ENCODE measurements at places on chromosomes 7 and 10.

DNA sequence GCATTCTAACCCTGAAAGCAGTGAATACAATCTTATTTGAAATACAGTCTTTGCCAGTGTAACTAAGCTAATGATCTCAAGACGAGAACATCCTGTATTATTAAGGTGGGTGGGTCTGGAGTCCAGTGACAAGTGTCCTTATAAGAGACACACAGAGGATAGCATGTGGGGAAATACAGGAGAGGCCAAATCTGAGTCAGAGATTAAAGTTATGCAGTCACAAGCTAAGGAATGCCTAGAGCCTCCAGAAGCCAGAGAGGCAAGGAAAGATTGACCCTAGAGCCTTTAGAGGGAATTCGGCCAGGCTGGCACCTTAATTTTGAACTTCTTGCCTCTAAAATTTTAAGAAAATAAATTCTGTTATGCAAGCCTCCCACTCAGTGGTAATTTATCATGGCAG, 87.5 kb upstream of the HGF start:
- DNase-seq: no peak

GRCh38 chr10:54402576-54402975, 398.5 kb downstream of the PCDH15 start:
- DNase-seq: no peak

DNA sequence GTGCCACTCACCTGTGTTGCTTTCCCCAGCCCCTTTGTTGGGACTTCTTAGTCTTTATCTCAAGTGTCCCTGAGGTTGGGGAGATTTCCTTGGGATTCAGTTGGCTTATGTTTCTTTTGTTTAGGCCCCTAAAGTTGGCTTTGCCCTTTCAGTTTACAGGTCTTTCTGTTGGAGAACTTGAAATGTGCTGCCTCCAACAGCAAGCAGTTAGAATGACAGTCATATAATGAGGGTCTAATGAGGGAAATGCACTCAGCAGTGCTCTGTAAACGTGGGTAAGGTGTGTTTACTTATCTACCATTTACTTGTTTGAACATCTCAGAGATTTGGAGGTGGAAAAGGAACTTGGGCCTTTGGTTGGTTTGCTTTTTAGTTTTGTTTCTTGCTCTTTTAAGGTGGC, 191.4 kb upstream of the STK17A start:
- DNase-seq: no peak

GRCh38 chr7:135169964-135170273, 588 bp downstream of the CYREN start:
- no peak for DNase-seq

GRCh38 chr7:123539871-123540270, 5.5 kb upstream of the IQUB start:
- no peak for DNase-seq

DNA sequence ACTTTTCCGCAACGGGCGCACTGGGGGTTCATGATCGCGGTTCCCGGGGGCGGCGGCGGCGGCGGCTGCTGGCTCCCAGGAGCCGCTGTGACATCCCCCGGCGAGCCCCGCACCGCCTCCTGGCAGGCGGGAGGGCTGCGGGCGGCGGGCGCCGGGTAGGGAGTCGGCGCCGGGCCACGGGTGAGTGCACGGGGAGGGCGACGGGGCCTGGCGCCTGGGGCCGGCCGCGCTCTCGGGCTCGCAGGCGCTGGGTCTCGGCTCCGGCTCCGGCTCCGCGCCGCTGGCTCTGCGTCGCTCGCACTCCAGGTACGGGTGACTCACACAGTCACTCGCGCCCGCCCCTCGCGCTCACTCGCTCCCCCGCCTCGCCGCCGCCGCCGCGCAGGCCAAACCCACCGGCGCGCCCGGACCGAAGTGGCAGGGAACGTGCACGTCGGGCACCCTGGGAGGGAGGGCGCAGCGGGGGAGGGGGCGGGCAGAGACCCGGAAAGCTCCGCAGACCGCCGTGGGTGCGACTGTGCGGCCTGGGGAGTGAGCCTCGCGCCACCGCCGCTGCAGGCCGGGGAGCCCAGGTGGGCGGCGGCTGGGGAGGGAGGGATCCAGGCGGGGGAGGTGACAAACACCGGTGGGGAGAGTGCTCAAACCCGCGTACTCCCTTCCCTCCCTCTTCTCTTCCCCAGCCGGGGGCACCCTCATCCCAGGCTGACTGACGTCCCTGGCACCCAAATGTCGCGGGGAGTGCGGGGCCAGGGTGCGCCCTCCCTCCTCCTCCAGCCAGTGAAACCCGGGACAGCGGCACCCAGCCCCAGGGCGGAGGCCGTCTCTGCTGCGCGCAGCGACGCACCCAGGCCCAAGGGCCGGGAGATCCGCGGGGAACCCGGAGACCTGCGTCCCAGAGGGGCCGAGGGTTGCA, 276.9 kb upstream of the NEBL start:
- DNase-seq: no peak

DNA sequence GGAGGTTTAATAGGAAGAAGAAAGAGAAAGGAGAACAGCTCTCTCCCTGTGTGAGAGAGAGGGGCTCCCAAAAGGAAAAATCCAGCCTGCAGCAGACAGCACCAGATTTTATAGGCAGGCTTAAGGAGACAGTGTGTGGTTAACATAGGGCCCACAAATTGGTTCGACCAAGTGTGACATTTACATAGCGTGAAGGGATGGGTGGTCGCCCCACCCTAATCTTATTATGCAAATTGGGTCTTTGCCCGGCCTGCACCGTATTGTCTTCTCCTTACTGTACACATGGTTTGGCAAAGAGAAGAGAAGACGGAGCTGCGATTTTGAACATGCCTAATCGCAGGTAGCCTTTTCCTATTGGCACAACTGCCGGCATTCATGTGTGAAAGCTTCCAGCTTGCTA, 756.3 kb downstream of the NXPH1 start:
- no peak for DNase-seq

GRCh38 chr10:95837783-95838182, 70.0 kb upstream of the CC2D2B start:
- DNase-seq: no peak

DNA sequence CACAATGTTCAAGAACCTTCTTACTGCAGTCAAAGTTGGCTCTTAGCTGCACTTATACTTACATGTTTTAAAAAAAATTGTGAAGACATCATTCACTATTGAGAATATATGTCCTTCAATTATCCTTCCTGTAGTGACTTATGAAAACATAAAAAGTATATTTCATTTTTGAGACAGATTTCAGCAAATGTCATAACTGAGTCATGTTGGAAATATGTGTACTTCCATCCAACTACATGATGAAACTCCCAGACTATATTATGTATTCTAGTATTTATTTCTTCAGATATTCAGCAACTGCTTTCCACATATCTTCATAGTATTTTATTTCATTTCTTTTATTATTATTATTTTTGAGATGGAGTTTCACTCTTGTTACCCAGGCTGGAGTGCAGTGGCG, 160.2 kb downstream of the ARHGAP12 start:
- no peak for DNase-seq

DNA sequence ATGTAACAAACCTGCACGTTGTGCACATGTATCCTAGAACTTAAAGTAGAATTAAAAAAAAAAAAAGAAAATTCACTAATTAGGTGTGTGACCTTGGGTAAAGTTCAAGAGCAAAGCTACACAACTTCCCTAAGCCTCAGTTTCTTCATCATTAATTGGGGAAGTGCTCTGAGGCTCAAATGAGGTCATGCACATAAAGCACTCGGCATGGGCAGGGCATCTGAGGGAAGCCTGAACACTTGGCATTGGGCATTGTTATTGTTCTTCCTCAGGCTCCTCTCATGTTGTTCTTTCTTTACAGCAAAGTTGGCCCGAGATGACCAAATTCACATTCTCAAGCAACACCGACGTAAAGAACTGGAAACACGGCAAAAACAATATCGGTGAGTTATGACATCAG, 21.5 kb downstream of the ALOX5 start:
- DNase-seq: no peak

GRCh38 chr10:77244286-77244685, 393.3 kb downstream of the KCNMA1 start:
- DNase-seq: no peak

DNA sequence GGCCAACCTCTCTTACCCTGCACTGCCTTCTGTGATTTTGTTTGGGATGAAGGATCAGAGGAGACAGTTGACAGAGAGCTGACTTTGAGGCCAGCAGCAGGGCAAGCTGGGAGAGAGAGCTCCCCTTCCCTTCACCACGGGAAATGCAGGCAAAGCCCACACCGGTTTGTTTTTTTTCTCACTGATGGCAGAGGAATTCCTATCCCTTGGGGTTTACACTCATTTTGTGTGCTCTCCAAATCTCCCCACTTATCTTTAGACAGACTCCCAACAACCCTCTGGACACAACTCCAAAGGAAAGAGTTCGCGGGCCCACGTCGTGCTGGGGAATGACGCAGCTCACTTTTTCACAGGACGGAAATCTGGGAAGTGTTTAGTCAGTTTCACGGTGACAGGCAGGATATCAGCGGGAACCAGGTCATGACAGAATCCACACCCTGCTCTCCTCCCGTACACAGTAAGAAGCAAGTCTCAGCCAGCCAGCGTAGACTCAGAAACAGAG, 68.3 kb upstream of the FAM171A1 start:
- no peak for DNase-seq

GRCh38 chr10:22911889-22912762, 15.7 kb upstream of the ARMC3 start:
- DNase-seq: no peak

DNA sequence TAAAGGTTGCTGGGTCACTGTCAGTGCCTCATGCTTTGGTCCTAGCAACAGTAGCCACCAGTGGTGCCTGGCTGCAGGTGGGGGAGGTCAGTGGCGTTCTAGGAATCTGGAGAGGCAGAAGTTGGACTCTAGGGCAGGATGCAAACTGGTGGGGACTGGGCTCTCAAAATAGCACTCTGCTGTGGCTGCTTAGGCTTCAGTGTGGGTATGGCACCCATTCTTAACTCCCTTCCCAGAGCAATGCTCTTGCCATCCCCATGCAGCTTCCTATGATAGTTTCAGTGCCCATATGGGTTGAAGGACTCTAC, 330.8 kb downstream of the PCDH15 start:
- DNase-seq: no peak

- DNase-seq: no peak
Measured at GRCh38 chr10:31064348-31064747, 32.7 kb upstream of the ZNF438 start.

GRCh38 chr7:37322831-37323230, 125.8 kb downstream of the ELMO1 start:
- DNase-seq: no peak

- no peak for DNase-seq
Measured at GRCh38 chr10:129024046-129024445, 443.0 kb upstream of the MGMT start.

DNA sequence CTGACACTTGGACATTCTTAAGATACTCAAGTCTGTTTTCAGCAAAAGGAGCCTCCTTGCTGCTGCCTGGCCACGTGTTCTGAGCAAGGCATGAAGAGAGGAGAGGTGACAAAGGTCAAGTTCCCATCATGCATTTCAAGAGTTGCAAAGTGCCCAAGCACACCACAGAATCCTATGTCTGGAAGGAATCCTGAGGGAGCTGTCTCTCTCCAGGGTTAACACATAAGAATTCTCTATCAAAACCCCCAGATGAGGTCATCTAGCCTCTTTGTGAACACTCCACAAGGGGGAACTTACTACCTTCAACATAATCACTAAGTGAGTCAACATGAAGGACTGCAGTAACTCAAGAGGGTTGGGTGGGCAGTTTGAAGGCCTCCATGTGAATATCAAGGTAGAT, 155.5 kb downstream of the RNF216 start:
- no peak for DNase-seq

- DNase-seq: no peak
Measured at GRCh38 chr10:122159141-122159970, 111.7 kb upstream of the BTBD16 start.

- DNase-seq: no peak
Measured at GRCh38 chr7:64611717-64612116, 48.8 kb upstream of the ZNF680 start.

GRCh38 chr7:128405471-128406313, 4.1 kb downstream of the IMPDH1 start:
- DNase-seq: no peak

DNA sequence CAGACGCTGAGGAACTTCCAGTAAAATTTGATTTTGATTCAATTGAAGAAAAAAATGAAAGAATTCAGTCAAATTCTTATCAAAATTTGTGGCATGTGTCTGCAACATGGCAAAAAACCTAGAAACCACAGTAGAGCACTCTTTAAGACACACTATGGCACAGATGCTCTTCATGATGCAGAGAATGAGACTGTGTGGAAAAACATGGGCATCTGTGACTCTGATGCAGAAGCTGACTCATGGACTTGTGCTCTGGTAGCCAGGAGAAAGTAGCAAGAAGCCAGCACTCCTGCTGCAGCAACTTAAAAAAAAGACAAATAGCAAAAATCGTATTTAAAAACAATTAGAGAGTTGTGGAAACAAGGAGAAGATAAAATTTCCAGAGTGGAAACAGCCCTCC, 8.9 kb upstream of the KCNK18 start:
- DNase-seq: no peak

- no peak for DNase-seq
Measured at GRCh38 chr10:111278266-111278665, 201.4 kb downstream of the ADRA2A start.

GRCh38 chr10:89845541-89846280, 144.3 kb downstream of the KIF20B start:
- DNase-seq: peak; percentile 37

DNA sequence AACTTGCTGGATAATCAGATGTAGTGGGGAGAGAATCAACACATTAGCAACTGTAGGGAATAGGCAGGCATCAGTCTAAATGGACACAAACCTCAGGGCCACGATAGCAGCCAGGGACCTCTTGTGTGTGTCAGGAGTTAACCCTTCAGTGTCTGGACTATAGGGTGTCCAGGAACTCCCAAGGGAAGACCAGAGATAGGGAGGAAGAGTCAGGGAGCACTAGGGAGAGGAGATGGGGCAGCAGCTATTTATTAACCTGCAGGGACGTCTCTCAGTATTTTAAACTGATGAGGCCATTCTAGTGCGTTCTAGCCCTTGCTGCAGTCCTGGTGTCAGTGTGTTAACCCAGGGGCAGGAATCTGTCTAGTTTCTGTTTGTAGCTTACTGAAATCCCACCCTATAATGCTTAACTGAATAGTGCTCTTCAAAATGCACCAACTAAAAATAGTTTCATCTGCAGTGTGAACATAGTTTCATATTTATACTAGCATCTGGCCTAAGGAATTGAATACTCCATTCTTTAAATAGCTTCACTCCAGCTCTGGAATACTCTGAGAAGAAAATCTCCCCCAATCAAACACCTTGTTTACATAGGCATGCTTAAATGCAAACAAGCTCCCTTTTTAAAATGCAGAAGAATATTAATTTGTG, 62.7 kb downstream of the ARID5B start:
- DNase-seq: no peak

DNA sequence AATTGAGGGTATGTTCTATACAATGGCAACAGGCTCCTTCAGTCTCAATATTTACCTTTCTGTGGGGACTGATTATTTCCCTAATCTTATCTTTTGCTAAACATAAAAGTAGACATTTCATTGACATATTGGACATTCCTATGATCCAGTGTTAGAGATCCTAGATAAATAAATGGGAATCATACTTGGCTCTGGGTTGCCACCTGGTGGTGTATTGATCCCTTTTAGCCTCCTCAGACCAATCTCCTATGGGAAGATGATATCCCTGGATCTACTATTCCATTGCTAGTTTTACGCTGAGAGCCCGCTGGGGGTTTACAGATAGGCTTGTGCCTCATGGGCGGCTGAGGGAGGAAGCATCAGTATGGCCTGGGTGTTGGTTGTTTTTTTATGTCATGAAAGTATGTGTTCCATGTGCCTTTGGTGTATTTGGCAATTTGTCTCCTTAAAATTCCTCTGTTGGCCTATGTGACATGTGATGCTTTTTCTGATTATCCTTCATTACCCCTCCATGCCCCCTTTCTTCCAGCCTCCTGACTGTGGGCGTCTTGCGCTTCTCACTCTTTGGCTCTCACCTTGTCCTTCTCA, 18.8 kb downstream of the CELF2 start:
- no peak for DNase-seq

- no peak for DNase-seq
Measured at GRCh38 chr7:152076324-152076821, 50.9 kb downstream of the GALNT11 start.

All from epithelial cell of prostate (primary cell).